ENCODE measurements at places on chromosomes 5 and 9. TPM values are rescaled to one million over a fixed set of nuclear protein-coding genes. Genes with fewer than 3 reads are reported as not detected.

DNA sequence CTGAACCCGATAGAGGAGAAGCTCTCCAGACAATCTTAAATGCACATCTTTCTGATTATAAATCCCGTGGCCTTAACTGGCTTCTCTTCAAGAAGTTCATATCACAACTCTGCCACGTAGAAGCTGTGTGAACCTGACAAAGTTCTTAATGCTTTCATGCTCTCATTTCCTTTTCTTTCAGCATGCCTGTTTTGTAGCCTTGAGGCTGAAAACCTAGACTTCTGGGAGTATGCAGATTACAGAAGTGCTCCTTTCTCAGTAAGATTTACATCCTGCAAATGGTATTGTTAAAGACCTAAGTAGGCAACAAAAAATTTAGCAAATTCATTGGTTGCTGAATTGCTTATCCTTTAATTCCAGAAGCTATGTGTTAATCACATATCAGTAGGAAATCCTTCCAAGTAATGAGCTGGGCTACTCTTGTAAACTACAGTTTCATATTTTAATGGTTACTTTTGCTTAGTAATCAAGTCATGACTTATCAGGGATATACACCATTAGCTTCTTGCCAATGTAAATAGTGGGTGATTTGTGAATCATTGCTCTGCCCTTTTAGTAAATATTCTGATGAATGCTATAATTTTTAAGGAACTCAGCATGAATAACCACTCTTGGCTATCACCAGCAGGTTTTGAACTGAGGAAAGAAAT lies 334.7 kb downstream of the FBXL7 start:
- DNase-seq, result no peak

The TAF11L8 gene
- total RNA-seq, result not detected

GRCh38 chr9:6552033-6552432 lies 93.5 kb downstream of the GLDC start:
- DNase-seq, result peak; percentile 89

DNA sequence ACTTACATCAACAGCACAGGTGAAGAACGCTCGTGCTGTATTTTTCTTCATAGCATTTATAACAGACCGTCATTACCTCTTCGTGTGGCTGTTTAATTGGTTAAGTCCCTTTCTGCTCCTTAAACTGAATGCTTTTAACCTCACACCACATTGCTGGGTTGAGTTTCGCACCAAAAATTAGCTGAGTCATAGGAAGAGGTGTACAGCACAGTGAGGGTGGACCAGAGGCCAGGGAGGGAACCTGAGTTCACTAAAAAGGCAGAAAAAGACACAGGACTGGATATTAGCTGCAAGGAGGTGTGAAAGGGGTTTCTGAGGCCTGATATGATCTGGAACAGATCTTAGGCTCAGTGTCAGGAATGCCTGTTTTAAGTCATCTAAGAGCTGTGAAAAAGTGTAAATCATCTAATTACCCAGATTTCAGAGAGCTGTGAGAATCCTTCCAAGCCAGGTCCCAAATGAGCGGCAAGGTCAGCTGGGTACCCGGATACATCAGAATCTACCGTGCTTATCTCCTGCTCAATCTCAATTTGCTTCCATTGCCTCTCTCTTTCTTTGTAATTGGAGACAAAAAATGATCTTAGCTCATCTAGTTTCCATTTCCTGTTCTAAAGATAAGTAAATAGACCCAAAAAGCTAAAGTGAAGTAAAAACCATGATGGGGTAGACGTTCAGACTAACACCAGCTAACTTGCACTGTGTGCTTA lies 7.1 kb upstream of the CFAP90 start:
- no peak for DNase-seq

- DNase-seq, result no peak
These were observed 1173.4 kb upstream of the ACO1 start for GRCh38 chr9:31210978-31211570.

- DNase-seq, result no peak
These were observed 66.3 kb upstream of the TNFAIP8 start for GRCh38 chr5:119289438-119290044.

The RORB gene
- not detected for total RNA-seq

DNA sequence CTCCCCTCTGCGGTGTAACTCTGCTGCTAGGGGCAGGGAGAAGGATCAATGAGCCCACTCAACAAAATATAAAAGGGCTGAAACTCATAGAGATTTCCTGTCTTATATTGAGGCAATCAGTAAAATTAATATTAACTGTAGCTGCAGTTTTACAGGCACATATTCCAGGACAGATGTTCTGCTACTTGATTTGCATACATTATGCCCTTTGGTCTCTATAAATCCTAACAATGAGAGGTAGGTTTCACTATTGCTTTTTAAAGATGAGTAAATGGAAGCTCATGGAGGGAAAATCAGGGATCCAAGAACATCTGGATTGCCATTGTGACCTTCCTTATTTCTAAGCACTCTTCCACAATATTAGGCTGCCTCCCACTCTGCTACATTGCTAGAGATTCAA lies 23.5 kb upstream of the TRIM32 start:
- DNase-seq, result no peak

The GHR gene
- under 0.01 TPM for total RNA-seq

The CERCAM gene
- total RNA-seq, result 72.0 TPM

GRCh38 chr5:127766676-127767335 lies 63.6 kb downstream of the CCDC192 start:
- no peak for DNase-seq

The CFAP157 gene
- not detected for total RNA-seq

The ST8SIA4 gene
- total RNA-seq, result 0.39 TPM

- DNase-seq, result no peak
These were observed 38.1 kb upstream of the SPATA31D4 start for GRCh38 chr9:81890104-81890503.

DNA sequence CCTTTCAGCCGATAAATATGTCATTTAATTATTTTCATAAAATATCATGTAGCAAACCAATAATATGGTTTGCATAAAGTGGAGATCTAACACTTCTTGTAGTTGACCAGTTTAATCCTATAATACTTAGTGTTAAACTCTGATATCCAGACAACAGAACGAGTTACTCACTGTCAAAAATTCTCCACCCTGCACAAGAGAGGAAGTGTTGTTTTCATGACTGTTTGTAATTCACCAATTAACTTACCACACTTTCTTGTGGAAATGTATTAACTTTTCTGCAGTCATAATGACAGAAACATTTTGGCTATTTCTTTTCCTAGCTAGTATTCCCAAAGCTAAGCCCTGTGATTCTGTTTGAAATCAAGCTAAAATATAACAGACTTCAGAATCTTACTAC lies 555.3 kb upstream of the FTMT start:
- DNase-seq, result no peak

DNA sequence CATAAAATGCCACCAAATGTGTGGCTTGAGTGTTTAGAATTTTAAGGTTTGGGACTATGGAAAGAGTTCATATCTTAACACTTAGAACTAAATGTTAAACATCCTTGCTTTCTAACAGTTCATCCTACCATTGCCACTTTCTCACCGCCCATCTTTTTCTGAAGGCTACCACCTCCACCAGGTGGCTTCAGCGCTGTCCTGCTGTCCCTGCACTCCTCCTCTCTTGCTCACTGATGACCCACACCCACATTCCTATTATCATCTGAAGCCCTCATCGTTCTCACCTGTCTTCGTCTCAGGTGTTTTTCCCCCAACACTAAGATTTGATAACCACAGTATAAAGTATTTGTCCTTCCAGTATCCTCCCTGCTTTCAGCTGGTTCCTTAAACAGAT lies 7.4 kb downstream of the MEGF10 start:
- no peak for DNase-seq

- DNase-seq, result peak; percentile 94
These were observed 116.1 kb upstream of the TNC start for GRCh38 chr9:115234094-115234493.

DNA sequence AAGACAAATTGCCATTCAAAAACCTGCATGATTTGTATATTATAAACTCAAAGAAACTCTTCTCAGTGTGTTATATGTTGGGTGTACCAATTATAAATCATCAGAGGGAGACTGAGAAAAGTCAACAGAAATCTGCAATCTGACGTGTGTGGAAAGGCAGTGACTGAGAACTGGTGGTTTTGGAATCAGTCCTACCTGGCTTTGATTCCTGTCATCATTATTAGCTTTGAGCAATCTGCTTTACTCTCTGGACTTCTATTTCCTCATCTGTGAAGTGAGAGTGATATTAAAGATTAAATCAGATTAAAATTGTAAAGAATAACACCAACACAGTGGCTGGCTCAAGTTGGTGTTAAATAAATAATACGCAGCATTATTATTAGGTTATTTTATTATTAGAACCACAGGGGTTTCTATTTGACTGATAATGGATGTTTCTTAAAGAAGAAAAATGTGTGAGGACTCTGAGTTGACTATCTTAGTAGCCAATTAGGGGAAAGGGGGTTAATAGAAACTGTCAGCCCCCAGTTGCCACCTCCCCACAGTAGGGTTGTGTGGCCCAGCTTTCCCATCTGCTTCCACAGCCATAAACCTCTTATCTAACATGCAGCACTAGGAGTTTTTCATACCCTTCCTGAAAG lies 59.6 kb downstream of the SNCAIP start:
- no peak for DNase-seq

- peak; percentile 77 for DNase-seq
These were observed 44.9 kb downstream of the SHB start for GRCh38 chr9:38024036-38024681.

DNA sequence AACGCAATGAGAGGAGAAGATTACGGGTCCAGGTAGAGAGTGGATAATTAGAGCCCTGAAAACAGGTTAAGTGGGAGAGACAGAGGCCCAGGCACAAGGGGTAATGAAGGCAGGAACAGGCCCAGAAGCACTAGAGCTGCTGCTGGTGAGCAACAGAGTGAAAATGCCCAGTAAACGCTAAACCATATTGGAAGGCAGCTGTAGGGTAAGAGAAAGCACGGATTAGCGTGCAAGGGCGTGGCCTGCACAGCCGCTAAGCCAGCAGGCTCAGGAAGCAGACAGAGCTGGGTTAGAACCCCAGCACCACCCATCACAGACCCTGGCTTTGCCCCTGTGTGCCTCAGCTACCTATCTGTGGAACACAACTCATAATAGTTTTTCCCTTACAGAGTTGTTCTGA lies 93.2 kb downstream of the PAX5 start:
- no peak for DNase-seq

GRCh38 chr5:34656001-34656699 lies at the start of gene RAI14:
Gene RAI14 (plus strand): TSS chr5:34656328. CDS start chr5:34686920, 30,592 bp downstream.
- DNase-seq, result peak; percentile 82

DNA sequence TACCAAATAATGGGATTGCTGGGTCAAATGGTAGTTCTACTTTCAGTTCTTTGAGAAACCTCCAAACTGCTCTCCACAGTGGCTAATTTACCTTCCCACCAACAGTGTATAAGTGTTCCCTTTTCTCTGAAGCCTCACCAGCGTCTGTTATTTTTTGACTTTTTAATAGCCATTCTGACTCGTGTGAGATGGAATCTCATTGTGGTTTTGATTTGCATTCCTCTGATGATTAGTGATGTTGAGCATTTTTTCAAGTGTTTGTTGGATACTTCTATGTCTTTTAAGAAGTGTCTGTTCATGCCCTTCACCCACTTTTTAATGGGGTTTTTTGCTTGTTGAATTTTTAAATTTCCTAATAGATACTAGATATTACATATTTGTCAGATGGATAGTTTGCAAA lies 28.4 kb upstream of the SUSD1 start:
- DNase-seq, result peak; percentile 46

- DNase-seq, result no peak
These were observed 113.0 kb upstream of the PCA3 start for GRCh38 chr9:76651119-76651705.

DNA sequence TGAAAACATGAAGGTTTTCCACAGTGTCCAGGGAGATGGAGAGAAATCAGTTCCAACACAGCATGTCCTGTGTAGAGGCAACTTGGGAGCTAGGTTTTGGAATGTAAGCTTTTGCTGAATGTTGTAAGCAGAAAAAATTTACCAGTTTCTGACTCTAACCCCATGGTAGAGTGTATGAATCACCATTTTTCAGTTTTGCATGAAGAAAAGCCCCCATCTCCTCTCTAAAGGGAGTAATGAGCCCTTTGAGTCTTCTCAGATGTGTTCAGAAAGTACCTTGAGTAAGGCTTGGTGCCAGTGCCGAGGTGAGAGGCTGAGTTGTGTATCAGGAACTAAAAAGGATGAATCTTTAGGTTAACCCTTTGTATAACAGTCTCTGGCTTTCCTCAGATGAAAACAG lies 96.2 kb downstream of the ADRB2 start:
- no peak for DNase-seq

- DNase-seq, result no peak
These were observed 14.6 kb upstream of the RNU6ATAC start for GRCh38 chr9:134178768-134179551.

DNA sequence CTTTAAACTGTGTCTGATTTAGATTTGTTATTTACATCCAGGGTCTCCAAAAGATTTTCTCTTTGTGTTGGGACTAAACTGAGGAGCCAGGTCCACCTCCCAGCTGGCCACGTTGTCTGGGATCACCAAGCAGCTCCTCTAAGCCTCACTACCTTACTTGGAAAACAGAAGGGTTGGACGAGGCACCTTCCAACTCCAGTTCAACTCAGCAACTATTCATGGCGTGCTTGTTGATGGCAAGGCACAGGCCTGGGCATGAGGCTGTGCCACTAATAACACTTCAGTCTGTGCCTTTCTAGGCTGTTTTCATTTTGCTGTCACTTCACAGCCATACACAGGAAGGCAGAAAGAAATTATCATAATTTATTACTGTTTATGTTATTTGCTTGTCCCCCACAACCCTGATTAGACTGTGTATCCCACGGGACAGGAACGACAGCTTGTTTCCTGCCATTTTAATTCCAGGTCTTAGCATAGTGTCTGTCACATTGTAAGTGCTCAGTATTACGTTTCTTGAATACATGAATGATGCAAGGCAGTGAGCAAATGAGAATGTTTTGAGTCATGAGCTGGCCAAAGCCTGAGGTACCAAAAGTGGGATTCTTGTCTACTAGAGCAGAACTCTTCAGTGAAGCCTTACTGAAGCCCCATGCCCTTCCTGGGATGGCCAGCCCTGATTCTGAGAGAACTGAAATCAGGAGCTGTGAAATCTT lies 125.8 kb downstream of the GALNT10 start:
- no peak for DNase-seq

The PRRX2 gene
- not detected for total RNA-seq

The HCN1 gene
- not detected for total RNA-seq

The GABRA1 gene
- not detected for total RNA-seq

The SNCB gene
- total RNA-seq, result not detected

The PGGT1B gene
- 9.0 TPM for total RNA-seq

GRCh38 chr5:60583616-60584015 lies 116.3 kb downstream of the DEPDC1B start:
- DNase-seq, result no peak

The TLN1 gene
- 137 TPM for total RNA-seq

- DNase-seq, result no peak
These were observed 54.9 kb downstream of the RAD23B start for GRCh38 chr9:107337676-107338590.

DNA sequence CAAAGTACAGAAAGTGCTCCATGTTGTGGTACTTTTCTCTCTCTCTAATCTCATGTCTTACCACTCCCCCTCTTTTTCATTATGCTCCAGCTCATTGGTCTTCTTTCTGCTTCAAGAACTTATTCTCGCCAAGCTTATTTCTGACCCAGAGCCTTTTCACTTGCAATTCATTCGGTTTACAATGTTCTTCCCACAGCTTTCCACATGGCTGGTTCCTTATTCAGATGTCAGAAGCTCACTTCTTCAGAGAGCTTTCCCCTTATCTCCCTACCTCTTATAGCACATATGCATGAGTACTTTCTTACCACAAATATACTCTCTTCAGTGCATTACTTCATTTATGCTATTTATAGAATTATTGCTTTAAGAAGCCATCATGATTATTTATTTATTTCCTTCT lies 338.8 kb upstream of the ATP10B start:
- DNase-seq, result no peak

- no peak for DNase-seq
These were observed 3.3 kb downstream of the NACC2 start for GRCh38 chr9:136091582-136092352.

The CCDC171 gene
- 0.68 TPM for total RNA-seq

The RPL12 gene
- 1,832 TPM for total RNA-seq
